ENCODE measurements at places on chromosomes 1 and 21. TPM values are rescaled to one million over a fixed set of nuclear protein-coding genes. Genes with fewer than 3 reads are reported as not detected.

The S100B gene
- not detected for total RNA-seq

The CLEC20A gene
- not detected for total RNA-seq

The CACHD1 gene
- 2.8 TPM for total RNA-seq

The LRRIQ3 gene
- total RNA-seq: 0.51 TPM

The ALX3 gene
- total RNA-seq: not detected

The KRTAP19-3 gene
- not detected for total RNA-seq

The KDF1 gene
- not detected for total RNA-seq

The ADGRB2 gene
- total RNA-seq: 0.26 TPM

The IFI44L gene
- 0.26 TPM for total RNA-seq

The RGS13 gene
- total RNA-seq: not detected

The MMEL1 gene
- 3.6 TPM for total RNA-seq

Data from dermis microvascular lymphatic vessel endothelial cell (primary cell).